NCI-H226 (cell line): ENCODE measurements at places on chromosomes 3 and 15.

- DNase-seq, result no peak
Observed at GRCh38 chr3:54621184-54621583, 306.7 kb downstream of the LRTM1 start.

GRCh38 chr3:197242784-197243432 is 55.5 kb downstream of the DLG1 start:
- peak; percentile 52 for DNase-seq

DNA sequence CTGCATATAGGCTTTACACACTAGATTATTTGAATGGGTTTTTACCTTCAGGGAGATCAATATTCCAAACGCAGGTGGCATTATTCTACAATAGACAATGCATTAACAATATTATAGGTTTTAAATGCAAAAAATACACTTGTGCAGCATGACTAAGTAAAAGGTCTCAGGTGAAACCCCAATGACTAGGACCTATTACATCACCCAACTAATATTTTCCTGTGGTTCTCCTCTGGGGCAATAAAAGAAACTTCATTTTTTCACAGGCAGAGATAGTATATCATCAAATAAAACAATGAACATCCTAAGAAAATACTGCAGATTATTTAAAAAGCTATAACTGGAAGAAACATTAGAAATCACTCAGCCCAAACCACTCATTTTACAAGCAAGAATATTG is 375.3 kb downstream of the ROBO1 start:
- peak; percentile 48 for DNase-seq

- DNase-seq, result no peak
Observed at GRCh38 chr3:69116897-69117296, 5.5 kb downstream of the LMOD3 start.

DNA sequence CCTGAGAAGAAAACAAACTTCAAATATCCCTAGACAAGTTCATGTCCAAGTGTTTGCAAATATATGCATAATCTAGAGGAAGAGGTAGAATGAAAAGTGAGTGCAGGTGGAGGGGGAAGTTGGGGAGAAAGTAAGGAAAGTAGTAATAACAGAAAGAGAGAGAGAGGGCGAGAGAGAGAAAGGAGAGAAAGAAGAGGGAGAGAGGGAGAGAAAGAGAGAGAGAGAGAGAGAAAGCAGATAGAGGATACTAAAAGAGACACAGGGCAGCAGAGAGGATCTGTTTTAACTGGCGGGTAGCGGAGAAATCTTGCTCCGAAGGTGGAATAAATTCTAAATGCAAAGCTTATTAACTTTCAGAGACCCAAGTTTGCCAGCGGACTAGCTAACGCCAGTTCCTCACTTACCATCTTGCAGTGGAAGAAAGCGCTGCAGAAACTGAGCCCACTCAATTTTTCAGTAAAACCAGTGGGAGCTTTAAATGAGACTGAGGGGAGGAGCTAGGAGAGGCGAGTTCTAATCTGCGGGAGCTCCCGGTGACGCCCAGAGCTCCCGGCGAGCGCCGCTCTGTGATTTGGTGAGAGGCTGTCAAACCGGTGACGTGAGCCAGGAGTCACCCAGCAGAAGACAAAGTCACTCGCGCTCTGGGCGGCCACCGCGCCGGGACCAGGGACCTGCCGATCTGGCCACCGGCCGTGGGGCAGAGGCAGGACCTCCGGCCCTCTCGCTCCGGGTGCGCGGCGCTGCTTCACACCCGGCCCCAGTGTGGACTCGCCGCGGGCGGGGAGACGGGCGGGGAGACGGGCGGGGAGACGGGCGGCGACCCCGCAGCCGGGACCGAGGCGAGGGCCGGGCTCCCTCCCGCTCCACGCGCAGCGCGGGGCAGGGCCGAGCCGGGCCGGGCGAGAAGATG is at the start of gene GMNC:
Gene GMNC, minus strand, starts transcription at position 486 of the 910 bp plus-strand sequence. Its CDS starts 79 bp downstream, at position 407.
- peak; percentile 29 for DNase-seq

DNA sequence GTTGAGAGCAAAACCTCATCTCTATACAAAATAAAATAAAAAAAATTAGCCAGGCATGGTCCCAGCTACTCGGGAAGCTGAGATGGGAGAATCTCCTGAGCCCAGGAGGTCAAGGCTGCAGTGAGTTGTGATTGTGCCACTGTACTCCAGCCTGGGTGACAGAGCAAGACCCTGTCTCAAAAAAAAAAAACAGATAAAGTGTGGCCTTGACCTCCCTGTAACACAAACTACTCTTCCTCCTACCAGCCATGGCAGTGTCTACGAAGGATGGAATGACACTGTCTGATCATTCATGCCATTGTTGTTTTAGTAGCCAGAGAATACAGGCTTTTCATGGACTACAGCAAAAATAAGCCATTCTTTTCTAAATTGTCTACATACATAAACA is 117.1 kb upstream of the IQSEC1 start:
- DNase-seq, result no peak

DNA sequence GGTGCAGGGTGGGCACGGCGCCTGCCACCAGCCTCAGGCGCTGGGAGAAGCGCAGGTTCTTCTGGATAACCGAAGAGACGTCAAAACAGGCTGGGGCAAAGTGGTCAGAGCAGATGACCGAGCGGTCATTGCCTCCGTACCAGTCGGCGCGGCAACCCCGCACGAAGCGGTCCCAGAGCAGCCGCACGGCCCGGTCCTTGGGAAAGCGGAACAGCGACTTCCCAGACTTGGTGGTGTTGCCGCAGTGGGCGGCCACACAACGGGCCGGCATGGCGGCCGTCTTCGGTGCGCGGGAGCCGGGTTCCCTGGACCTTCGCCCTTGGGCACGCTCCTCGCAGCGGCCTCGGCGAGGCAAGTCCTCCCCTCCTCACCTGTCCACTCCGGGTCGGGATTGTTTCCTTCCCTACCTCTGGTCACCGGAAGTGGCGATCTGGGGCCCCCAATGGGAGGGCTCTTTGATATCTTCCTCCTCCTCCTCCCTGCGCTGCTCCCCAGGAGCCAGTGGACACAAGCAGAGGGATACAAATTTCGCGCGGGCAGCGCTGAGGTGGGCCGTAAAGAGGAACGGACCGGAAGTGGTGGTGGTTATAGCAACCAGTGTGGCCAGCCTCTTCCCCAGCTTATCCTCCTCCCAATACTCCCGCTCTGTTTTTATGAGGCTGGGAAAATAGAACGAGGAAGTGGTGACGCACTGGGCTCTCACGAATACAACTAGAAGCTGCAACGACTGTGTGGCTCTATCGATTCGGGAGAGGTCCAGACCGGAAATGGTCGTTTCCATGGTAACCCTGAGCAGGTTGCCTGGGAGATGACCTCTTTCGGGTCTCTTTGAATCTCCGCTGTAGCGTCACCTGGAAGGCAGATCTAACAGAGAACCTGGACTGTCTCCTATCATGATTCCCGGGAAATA is at the start of the genes LRRC49 and THAP10:
Gene LRRC49, plus strand, starts transcription at position 825 of the 910 bp plus-strand sequence. Its CDS starts 69 bp downstream, at position 894.
Gene THAP10, minus strand, starts transcription at position 432 of the 910 bp plus-strand sequence. Its CDS starts 161 bp downstream, at position 271.
- DNase-seq, result peak; percentile 99

DNA sequence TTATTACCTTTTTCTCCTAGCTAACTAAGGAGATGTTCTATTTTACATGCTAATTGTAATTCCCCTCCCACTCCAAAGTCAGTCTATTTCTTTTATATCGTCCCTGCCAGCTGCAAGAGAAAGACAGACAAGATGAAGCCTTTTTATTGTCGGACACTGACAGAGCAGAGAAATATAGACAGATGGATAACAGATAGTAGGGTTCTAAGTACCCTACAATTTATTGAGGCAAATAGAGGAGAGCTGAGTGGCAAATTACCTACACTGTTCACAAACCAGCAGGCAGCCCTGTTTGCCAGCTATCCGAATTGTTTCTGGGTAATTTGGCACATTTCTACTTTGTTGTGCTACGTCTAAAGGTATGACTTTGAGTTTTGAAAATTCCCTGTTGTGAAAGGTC is 392.3 kb upstream of the ZNF717 start:
- DNase-seq, result no peak
